ENCODE measurements at places on chromosomes 11 and 22. TPM values are rescaled to one million over a fixed set of nuclear protein-coding genes. Genes with fewer than 3 reads are reported as not detected.

SAA2 gene
- 0.38 TPM for total RNA-seq

TRIM49D1 gene
- total RNA-seq, result not detected

GRCh38 chr11:5818245-5818886 is 9.6 kb downstream of the OR52N2 start:
- DNase-seq, result no peak

- DNase-seq, result no peak
Observed at GRCh38 chr22:39284142-39284980, 35.1 kb downstream of the RPL3 start.

DNA sequence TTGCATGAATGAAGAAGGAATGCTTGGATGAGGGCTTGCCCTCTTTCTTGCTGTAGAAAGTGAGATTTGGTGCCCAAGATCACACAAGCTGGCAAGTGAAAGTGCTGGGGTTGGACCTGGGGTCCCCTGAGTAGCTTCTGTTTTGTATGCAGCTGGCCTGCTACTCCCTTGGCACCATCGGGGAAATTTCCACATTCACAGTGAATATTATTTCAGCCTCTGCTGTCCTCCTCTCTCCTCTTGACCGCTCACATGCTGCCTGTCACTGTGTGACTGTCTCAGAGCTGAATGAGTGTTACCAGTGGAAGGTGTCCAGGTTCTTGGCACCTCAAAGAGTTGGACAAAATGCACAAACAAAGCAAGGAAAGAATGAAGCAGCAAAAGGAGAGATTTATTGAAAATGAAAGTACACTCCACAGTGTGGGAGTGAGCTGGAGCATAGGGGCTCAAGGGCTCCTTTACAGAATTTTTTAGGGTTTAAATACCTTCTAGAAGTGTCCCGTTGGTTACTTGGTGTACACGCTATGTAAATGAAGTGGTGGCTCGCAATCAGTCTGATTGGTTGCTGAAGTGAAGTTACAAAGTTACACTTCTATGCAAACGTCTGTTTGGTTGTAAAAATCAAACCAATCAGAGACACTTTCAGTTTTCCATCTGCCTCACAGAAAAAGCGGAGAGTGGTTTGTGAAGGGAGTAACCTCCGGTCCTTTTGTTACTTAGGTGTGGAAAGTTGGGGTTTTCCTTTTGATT is 87.4 kb downstream of the DEPDC5 start:
- no peak for DNase-seq

RAB3IL1 gene
- 14.0 TPM for total RNA-seq

PRR33 gene
- total RNA-seq, result not detected

DNA sequence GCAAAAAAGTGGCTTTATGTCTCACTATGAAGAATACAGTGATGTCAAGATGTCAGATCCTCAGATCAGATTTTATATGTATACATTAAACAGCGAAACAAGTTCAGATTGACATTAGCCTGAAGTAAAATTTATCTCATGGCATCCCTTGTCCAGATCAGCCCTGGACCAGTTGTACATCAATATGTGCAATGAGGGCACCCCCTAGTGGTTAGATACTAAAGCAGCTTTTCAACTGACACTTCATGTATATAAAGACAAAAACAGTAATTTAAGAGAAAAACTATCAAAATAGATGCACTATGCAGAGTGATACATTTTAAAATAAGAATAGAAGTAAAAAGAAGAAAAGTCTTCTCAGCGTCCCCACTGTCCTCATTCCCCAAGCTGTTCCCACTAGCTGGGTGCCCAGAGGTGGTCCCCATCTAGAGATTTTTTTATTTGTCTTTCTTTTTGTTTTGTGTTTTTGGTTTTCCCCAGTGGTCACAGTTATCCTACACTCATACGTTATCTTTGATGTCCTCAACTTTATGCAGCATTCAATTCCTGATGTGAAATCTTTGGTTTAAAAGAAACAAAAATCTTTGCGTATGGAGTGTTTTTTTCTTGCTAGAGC is 2193.4 kb upstream of the RAG2 start:
- peak; percentile 60 for DNase-seq

- no peak for DNase-seq
Observed at GRCh38 chr11:134233729-134234179, 9.3 kb downstream of the VPS26B start.

DNA sequence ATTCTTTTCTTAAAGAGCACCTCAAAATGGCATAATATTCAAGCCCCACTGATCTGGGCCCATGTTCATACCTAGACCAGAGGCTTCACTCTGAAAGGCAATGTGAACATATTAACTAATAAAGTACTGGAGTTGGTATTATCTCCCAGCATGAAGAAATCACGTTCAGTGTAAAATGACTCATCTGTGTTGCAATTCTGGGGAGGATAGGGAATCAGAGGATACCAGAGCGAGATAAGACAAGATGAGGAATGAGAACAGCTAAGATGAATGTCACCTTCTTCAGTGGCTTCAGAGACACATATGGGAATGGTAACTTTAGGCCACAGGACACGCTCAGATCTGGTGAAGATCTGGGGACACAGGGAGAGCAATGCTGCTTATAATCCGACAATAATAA is 121.1 kb downstream of the NTM start:
- DNase-seq, result no peak

GRCh38 chr11:2127482-2128129 is 11.6 kb downstream of the IGF2 start:
- no peak for DNase-seq

DNA sequence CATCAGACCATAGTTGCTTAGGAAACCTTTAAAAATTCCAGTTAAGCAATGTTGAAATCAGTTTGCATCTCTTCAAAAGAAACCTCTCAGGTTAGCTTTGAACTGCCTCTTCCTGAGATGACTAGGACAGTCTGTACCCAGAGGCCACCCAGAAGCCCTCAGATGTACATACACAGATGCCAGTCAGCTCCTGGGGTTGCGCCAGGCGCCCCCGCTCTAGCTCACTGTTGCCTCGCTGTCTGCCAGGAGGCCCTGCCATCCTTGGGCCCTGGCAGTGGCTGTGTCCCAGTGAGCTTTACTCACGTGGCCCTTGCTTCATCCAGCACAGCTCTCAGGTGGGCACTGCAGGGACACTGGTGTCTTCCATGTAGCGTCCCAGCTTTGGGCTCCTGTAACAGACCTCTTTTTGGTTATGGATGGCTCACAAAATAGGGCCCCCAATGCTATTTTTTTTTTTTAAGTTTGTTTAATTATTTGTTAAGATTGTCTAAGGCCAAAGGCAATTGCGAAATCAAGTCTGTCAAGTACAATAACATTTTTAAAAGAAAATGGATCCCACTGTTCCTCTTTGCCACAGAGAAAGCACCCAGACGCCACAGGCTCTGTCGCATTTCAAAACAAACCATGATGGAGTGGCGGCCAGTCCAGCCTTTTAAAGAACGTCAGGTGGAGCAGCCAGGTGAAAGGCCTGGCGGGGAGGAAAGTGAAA is 73.4 kb downstream of the NCAPD3 start:
- DNase-seq, result no peak

DNA sequence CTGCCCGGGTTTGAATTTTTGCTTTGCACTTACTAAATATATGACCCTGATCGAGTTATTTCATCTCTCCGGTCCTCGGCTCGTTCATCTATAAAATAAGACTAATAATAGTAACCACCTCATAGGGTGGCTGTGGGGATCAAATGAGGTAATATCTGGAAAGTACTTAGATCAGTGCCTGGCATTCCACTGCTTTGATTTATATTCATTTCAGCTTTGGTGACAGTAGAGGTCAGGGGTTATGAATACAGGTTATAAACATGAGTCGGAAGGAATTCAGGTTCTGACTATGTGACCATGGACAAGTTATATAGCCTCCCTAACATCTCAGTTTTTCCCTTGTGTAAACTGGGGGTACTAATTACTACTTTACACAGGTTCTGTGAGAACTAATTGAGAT is 2.9 kb upstream of the TEAD1 start:
- DNase-seq, result no peak

GRCh38 chr11:123051146-123051545 is 10.8 kb downstream of the HSPA8 start:
- no peak for DNase-seq

SLC29A2 gene
- total RNA-seq, result 32.4 TPM

GRCh38 chr11:39190751-39191150 is 2268.7 kb downstream of the LRRC4C start:
- DNase-seq, result no peak

DNA sequence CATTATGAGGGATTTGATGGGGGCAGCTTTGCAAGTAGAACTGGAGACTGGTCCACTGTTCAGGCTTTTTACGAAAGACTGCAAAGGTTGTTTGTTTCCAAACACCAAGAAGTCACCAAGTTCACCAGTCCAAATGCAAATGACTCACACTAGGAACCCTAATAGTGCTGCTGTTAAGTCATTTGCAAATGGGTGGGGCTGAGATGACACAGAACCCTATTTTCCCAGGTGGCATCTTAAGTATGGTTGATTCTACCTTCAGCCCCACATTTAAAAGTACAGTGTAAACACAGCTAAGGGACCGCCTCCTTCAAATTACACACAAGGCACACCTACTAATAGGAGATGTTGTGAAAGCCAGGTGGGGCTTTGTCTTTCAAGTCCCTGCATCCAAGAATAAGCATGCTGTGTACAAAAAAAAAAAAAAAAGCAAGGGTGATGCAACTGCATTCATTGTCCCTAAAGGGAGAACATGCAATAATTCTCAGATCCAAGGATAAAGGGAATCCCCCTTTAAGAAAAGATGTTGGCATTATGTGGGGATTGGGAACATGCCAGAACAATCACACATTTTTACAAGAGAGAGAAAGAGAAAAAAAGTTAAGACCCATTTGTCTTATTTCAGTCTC is 27.3 kb downstream of the BDNF start:
- no peak for DNase-seq

GRCh38 chr11:122306831-122307391 is 190.9 kb upstream of the BLID start:
- peak; percentile 81 for DNase-seq

TRIM49B gene
- total RNA-seq, result not detected

ANKK1 gene
- total RNA-seq, result not detected

CENPM gene
- total RNA-seq, result 28.5 TPM

NAA40 gene
- total RNA-seq, result 46.1 TPM

UPK3A gene
- total RNA-seq, result not detected

GRCh38 chr11:73755670-73756069 is 5.2 kb downstream of the RAB6A start:
- DNase-seq, result no peak

GAL gene
- 220 TPM for total RNA-seq

IGSF9B gene
- total RNA-seq, result 18.4 TPM

GRCh38 chr11:14751975-14752407 is 108.4 kb downstream of the PDE3B start:
- no peak for DNase-seq

DNA sequence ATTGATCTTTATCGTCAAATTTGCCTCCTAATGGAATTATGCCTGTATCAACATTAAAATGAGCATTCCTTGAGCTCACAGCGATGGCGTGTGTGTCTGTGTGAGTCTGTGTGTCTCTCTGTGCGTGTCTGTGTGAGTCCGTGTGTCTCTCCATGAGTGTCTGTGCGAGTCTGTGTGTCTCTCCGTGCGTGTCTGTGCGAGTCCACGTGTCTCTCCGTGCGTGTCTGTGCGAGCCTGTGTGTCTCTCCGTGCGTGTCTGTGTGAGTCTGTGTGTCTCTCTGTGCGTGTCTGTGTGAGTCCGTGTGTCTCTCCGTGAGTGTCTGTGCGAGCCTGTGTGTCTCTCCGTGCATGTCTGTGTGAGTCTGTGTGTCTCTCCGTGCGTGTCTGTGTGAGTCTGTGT is 326.5 kb upstream of the B3GAT1 start:
- DNase-seq, result no peak

OTOG gene
- 3.4 TPM for total RNA-seq

DNA sequence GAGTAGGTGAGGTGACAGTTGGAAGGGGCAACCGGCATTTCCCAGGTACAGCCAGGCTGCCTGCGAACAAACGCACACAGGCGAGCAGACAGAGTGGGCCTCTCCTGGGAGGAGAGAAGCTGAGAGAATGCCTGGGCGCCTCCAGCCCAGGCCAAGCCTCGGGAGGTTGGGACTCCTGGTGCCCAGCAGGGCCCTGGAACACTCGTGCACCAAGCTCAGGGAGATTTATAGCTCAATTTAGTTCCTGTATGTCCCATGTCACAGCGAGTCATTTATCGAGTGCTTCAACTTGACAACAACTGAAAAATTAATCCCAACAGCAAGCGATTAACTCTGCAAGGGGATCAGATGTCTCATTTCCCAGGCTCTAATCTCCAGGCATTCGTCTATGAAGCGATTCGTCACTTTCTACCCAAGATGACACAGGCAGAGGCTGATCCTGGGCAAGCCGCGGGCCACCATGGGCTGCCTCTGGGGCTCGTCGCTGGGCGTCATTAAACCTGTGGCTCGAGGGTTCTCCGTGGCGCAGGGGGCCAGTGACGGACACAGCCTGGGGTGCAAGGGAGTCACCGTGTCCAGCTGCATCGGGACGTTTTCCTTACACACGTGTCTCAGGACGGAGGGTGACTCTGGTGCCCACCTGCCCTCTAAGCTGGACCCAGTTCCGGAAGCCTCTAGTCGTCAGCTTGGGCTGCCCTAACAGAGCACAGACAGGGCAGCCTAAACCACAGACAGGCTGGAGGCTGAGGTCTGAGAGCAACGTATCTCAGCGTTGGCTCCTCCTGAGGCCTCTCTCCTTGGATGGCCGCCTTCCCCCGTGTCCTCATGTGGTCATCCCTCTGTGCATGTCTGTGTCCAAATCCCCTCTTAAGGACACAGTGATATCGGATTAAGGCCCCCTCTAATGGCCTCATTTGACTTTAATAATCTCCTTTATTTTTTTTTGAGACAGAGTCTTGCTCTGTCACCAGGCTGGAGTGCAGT is 154.1 kb downstream of the CTTN start:
- DNase-seq, result no peak

DNA sequence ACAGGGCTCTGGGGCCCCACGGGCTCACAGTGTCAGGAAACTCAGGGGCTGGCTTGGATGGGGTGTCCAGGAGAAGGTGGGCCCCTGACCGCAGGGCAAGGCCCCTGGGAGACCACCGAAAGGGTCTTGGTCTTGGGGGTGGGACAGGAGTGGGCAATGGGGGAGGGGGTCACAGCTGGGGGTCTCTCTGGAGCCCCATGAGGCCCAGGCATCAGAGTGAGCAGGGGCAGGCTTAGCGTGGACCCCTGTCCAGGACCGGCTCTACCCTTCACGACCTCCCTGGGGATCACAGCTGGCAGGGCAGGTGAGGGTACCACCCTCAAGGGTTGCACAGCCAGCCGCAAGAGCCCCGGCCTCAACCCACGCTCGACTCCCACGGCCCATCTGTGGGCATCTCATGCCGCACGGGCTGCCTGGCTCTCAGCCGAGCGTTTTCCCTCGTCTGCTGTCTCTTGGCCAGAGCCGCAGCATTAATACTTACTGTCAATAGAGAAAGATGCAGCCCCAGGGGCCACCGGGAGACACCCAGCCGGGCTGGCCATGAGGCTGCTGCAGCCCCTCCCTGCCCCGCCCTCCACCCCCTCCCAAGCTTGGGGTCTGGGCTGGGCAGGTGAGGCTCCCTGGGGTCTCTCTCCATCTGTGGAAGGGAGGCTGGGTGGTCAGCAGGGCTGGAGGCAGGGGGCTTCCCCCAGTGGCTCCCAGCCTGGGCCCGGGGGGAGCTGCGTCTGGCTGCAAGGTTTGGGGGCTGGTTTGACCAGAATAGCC is 662 bp downstream of the MUC5B start:
- DNase-seq, result peak; percentile 40

TRIM51 gene
- total RNA-seq, result not detected
